Stimulated activated CD4-positive, alpha-beta T cell treated with anti-CD3 and anti-CD28 coated beads, Interleukin-1b, Interleukin-23, amount 100 ng/mL, for 1 hour (primary cell): ENCODE measurements at places on chromosomes 2 and 18.

GRCh38 chr2:143474586-143474985 is 345.4 kb downstream of the ARHGAP15 start:
- no peak for DNase-seq

- no peak for DNase-seq
These were observed 77.1 kb downstream of the SPATS2L start for GRCh38 chr2:200383380-200384110.

DNA sequence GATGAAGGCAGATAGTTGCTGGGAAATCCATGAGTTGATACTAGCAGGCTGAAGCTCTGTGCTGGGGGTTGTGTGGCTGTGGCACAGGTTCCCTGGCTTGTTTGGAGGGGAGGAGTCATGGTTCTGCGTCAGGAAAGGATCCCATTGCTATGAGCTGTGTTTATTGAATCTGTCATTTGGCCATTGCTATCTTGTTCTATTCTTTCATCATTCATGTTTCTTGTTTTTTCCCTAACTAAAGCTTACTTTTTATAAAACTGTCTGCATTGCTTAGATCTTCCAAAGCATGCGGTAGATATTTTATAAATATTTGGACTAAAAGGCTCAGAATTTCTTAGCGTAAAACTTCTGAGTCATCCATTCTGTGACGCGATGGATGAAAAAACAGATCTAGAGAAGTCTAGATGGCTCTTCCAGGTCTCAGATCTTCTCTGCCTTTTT is 335.3 kb downstream of the PTPRM start:
- DNase-seq = no peak

DNA sequence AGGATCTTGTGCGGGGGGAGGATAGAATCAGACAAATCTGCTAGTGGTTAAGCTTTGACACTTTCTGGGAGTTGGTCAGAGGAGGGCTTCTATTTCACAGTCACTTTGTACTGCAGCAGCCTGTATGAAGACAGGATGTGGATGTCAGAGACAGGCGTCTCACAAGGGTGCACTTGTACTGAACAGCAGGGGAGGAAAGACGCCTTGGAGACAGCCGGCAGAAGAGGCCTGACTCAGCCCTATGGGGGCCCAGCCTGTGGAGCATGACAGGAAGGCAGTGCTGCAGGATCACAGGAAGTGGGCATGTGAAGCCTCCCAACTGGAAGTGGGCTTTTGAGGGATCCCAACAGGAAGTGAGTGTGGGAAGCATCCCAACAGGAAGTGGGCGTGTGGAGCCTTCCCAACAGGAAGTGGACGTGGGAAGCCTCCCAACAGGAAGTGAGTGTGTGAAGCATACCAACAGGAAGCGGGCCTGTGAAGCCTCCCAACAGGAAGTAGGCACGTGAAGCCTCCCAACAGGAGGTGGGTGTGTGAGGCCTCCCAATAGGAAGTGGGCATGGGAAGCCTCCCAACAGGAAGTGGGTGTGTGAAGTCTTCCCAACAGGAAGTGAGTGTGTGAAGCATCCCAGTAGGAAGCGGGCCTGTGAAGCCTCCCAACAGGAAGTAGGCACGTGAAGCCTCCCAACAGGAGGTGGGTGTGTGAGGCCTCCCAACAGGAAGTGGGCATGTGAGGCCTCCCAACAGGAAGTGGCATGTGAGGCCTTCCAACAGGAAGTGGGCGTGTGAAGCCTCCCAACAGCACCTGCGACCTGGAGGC is 212.3 kb downstream of the SNTG2 start:
- DNase-seq = no peak

DNA sequence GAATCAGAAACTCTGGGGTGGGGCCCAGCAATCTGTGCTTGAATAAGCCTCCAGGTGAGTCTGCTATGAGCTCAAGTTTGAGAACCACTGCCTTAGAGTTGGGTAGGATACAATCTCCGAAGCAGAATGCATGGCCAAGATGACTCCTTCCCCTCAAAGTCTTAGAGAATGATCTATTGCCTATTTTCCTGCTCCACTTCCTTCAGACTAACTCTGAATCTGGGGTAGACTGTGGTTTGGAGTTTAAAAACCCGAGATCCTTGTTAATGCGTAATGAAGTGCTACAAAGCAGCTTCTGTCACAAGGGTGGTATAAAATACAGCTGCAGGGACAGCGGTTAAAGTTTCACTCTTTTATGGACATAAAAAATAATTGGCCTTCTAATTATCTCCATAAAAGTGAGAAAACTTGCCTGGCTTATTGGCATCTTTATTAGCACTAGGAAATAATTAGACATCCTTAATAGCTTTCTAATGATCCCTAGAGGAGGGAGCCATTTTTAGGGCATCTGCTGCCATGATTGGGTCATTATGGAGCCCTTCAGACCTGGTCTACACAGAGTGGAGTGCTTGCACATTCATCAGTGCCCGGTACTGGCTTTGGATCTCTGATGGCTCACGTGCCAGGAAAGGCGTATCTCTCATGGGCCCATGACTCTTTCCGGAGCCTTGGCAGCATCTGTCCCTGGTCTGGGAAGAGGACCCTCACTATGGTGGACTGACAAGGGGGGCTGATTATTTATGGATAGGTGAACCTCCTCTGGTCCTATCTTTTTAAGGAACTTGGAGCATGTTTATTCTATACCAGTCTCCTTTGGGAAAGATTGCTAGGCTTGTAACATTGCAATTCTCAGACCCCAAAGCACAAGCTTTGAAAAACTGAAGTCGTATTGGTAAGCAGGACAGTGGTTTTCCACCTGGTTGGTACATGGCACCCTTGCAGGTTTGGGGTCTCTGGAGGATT is 28.2 kb downstream of the SIX2 start:
- no peak for DNase-seq

DNA sequence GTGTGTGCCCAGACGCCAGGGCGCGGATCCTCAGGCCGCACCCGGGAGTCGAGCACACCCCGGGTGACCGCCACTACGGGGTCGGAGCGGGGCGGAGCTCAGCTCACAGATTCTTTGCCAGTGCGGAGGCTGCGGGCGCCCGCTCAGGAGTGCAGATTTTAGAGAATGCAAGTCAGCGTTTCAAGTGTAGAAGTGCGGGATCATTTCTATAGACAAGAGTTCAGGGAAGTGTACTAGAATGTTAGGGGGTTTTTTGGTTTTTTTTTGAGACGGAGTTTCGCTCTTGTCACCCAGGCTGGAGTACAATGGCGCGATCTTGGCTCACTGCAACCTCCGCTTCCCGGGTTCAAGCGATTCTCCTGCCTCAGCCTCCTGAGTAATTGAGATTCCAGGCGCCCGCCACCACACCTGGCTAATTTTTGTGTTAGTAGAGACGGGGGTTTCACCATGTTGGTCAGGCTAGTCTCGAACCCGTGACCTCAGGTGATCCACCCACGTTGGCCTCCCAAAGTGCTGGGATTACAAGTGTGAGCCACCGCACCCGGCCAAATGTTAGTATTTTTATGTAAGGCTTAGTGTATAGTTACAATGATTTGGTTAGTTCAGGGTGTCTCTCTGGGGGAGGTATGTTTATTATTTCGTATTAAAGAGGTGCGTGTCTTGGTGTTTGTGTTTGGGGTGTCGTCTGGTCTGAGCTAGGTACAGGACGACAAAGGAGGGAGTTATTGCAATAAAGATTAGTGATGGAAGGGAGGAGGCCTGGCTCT is 619 bp upstream of the FAM168B start:
- DNase-seq = no peak

- DNase-seq = peak; percentile 37
These were observed 69.3 kb downstream of the MBP start for GRCh38 chr18:77063260-77063659.

DNA sequence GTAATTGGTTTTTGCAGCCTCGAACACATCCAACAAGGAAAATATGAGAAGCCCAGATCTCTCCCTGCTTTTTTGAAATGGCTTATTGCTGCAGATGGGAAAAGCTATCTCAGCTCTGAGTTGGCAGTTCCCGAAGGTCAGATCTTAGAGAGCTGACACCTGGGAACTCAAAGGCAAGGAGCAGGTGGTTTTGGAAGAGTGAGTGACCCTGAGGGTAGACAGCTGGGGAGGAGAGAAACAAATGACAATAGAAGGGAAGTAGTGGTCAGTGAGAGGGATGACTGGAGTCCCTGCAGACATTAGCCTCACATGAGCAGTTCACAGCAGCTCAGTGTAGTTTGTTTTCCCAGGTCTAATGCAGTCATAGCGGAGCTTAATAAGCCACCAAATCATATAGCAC is 317.9 kb downstream of the STK39 start:
- no peak for DNase-seq

GRCh38 chr18:27899893-27900292 is 277.0 kb downstream of the CDH2 start:
- no peak for DNase-seq

DNA sequence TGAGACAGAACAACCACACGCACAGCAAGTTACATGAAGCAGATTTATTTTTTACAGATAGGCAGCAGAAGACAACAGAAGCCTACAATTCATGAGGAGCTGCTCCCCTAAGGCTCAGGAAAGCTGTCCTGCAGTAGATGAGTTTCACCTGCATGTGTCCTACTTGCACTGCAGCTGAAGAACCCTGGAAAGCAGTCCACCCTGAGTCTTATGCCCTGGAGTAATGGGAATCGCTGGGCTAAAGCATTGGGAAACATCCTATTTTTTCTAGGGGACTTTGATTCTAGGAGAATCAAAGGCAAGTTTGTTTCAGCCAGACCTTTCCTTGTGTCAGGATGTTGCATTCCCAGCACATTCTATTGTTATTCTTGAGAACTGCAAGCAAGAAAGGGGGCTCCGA is 304.8 kb downstream of the LRATD1 start:
- DNase-seq = no peak

DNA sequence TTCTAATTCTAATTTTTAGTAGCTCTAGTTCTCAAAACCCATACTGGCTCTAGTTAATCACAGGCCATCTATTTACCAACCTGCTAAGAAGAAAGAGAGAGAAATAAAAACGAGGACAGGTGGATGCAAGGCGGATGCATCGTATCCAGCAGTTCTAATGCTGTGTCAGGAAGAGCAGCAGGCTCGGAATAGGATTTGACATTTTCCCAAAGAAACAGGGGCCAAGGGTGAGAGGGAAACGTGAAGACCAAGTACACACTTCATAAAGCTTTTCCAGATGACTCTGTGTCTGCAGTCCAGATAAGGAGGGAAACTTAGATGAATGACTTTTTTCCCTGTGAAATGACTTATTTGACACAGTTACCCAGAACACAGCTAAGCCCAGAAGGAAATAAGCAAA is 117.5 kb downstream of the ESCO1 start:
- no peak for DNase-seq

DNA sequence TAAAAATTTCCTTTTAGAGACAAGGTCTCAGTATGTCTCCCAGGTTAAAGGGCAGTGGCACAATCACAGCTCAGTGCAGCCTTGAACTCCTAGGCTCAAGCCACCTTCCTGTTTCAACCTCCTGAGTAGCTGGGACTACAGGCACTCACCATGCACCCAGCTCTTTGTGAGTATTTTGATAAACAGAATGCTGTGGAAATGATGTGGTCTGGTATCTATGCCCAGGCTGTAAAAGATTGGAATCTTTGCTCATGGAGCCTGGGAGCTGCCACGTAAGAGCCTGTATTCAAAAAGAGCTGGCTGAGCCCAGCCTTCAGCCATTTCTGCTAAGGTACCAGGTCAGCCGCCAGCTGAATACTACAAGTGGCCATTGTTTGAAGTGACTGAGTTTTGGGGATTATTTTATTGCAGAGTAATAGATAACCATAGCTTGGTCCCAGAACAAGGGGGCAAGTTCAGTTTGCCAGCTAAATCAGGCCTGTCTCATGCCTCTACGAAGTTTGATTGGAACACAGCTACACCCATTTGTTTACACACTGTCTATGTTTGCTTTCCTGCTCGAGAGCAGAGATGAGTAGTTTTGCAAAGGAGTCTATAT is 21.3 kb upstream of the ARL5A start:
- DNase-seq = no peak

GRCh38 chr2:101803128-101803527 is 105.6 kb downstream of the MAP4K4 start:
- no peak for DNase-seq

DNA sequence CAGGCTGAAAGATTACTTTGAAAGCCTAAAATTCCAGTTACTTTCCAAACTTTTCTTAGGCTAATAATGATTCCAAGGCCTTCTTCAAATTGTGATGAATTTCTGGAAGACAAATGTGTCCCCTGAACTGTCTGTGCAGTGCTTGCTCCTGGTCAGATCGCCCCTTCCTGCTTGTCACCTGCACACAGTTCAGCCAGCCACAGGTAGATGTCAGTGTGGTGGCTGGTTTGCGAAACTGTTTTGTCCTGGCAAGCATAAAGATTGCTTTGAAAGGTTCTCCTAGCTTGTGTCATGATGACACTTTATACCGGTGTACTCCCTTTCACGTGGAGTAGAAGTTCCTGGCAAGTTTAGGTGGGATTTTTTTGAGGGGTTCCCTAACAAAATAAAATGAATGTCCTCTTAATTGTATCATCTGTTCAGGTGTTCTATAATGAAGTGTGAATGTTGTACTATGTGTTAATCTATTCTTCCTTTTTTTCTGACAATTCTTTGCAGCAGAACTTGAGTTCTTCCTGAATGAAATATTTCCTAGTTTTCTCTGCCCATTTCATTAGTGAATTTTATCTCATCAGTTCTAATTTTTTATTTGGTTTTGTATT is 298.8 kb downstream of the ZNF407 start:
- DNase-seq = no peak

GRCh38 chr2:141666191-141666590 is 464.6 kb downstream of the LRP1B start:
- no peak for DNase-seq

DNA sequence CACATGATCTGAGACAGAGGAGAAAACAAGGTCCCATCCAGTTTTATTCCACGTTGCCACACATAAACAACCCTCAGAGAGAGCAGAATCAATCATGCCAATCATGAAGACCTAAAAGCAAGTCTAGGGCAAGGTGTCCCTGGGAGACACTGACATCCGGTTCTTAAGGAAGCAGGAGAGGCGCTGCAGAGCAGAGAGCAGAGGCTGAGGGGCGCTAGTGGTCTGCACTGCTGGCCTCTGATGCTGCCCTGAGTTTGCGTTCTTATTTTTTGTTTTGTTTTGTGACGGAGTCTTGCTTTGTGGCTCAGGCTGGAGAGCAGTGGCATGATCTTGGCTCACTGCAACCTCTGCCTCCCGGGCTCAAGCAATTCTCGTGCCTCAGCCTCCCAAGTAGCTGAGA is 83.3 kb downstream of the SMIM21 start:
- no peak for DNase-seq

- DNase-seq = peak; percentile 22
These were observed 1.1 kb downstream of the UXS1 start for GRCh38 chr2:106192752-106193689.

GRCh38 chr2:133389569-133389968 is 178.7 kb downstream of the NCKAP5 start:
- DNase-seq = no peak

DNA sequence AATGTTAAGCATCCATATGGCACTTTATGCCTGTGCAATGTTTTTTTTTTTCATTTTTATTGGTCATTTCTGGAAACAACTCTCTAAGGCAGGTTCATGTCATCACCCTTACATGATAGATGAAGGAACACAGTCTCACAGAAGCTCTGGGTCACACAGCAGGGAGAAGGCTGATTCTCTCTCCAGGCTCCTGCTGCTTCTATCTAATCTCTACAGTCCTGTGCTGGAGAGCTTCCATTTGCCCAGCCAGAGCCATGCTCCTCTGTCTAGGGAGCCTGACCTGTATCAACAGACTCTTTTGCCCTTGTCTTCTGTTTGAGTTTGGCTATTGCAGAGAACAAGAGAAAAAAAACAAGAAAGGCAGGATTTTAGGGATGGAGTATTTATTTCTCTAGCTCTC is 584.8 kb downstream of the MBD2 start:
- DNase-seq = no peak
